Left renal cortex interstitium (tissue), 4 donors: ENCODE measurements at places on chromosomes 5 and 9. TPM values are rescaled to one million over a fixed set of nuclear protein-coding genes. Genes with fewer than 3 reads are reported as not detected.

DNA sequence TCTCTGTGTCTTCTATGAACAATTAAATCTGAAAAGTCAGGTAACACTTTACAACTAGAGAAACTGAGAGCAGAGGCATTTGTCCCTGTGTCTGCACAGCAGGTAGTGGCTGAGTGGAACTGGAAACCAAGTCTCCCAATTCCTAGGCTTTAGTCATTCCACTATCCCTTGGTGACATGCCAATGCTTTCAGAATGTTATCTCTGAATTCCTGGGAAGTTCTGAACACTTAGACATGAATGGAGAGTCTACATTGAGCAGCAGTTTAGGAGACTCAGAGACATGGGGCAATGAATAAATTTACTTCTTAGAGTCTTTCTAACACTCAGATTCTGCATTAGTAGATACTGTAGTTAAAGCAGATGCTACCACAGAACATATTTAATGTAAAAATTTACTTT is 94.8 kb upstream of the APC start:
- no peak for DNase-seq

Gene CDKN2B
- polyA plus RNA-seq = 0.54 TPM

DNA sequence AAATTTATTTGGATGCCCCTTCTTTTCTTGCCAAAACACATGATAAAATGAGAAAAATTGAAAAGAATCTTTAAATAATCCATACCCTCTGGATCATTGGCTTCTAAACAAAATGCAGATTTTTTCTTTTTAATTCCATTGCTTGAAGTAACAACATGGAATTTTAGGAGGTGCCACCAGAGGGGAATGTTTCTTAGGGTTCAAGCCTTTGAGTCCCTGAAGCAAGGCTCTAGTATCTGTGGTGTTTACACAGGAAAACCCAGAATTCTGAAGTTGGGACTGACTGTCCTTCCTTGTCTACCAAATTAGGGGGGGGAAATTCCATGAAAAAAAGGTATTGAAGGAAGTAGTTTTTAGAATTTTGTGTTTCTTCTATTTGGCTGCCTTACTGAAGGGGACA is 69.4 kb downstream of the LMNB1 start:
- no peak for DNase-seq

DNA sequence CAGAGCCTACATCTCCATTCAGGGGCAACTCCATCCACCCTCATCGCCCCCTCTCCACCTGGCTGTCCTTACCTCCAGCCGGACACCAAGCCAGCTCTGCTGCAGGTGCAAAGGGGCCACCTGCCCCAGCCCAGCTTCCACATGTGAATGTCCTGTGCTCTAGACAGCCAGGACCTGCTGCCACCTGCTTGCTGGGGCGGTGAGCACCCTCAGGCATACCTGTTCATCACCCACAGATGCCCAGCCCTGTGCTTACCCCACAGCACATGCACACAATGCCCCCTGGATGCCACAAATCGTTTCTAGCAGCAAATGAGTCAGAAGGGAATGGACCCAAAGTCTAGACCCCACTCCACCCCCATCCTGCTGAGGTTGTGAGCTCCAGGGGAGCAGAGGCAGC is 13.3 kb upstream of the NKD2 start:
- no peak for DNase-seq

GRCh38 chr5:156715287-156715686 is 134.8 kb upstream of the PPP1R2B start:
- DNase-seq = no peak

Gene DDX4
- not detected for polyA plus RNA-seq

DNA sequence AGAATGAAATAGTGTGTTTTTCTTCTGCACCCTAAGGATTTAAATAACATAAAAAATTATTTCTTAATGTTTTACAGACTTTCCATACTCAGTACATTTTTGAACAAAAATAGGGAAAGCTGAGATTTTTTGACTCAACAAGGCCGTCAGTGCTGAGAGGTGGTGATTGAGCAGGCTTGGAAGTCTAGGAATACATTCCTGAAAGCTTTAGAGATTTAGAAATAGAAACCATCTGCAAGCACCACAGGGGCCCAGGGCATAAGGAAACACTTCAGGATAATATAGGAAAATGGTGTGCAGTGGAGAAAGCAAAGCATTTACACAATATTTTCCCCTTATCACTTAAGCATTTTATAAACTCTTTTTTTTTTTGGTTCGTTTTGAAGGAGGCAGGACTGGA is 5.2 kb downstream of the BASP1 start:
- DNase-seq = no peak

Gene UBE2QL1
- 0.82 TPM for polyA plus RNA-seq

Gene HAPLN1
- 3.9 TPM for polyA plus RNA-seq

DNA sequence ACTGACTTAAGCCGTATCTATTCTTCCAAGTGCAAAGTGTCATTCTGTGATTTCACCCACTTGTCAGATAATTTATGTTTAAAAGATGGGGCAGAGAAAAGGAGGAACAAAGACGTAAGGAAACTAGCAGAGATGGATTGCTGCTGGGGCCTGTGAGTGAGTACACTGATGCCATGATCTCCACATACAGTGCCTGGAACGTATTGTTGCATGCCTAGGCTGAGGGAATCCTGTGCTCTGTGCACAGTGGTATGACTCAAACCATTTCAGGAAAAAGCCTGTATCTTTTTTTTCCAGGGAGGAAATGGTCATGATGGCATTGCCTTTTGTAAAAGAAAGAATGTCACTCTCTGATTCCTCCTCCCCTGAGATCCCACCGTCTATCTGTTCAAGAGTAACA is 359.5 kb upstream of the ADAMTS16 start:
- DNase-seq = no peak

DNA sequence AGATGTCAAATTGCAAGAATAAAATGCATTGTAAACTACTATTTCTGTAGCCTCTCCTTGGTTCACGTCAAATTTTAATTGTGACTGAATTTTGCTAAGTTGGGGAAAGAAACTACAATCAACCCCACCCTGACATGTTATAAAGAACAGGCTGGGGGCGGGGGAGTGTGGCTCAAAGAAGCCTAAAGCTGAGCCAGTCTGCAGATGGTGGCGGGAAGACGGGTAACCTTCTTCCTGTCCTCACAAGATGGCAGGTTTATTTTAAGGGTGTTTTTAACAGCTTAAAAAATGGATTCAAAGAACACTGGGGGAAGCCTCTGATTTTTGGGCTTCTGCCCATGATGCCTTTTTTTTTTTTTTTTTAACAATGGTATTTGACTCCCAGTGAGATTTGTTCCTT is 68.5 kb upstream of the MELK start:
- no peak for DNase-seq

DNA sequence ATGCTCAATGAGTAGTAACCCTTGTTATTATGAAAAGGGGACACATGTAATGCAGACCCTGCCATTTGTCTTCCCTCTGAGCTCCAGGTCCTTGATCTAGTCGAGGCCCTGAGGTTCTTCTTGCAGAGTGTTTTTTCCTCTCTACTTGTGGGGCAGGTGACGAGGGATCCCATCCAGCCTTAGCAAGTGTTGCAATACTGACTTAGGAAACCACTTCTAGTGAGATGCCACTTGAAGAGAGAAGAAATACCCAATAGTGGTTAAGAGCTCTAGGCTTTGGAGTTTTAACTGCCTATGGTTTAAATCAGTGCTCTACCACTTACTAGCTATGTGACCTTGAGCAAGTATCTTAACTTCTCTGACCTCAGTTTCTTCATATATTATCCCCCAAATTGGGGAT is 10.2 kb downstream of the PPARGC1B start:
- no peak for DNase-seq

- DNase-seq = no peak
Observed at GRCh38 chr9:93974151-93974550, 19.0 kb upstream of the BARX1 start.

DNA sequence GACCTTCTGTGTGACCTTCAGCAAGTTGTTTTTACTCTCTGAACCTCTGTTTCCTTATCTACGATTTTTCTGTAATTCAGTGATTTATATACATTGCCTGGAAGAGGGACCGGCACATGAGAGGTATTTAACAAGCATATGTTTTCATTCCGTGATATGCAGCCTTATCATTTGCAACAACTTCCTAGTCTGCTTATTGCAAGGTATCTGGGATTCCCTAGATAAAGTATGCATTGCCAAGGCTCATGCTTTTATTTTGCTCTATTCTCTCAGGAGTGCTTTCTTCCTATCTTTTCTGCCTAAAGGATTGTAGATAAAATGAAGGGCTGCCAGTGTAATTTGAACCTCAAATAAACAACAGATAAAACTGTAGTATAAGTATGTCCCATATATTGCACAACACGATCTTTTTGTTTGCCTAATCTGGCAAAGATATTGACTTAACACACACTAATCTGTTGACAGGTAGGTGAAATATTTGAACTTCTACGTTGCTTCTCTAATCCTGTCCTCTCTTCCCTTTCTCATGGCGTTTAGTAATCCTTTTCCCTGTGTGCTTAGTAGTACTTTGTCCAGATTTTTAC is 377.2 kb upstream of the TNC start:
- DNase-seq = no peak

Gene TCF7
- polyA plus RNA-seq = 13.0 TPM

Gene WNT8A
- 0.32 TPM for polyA plus RNA-seq

Gene RGS7BP
- 7.3 TPM for polyA plus RNA-seq

DNA sequence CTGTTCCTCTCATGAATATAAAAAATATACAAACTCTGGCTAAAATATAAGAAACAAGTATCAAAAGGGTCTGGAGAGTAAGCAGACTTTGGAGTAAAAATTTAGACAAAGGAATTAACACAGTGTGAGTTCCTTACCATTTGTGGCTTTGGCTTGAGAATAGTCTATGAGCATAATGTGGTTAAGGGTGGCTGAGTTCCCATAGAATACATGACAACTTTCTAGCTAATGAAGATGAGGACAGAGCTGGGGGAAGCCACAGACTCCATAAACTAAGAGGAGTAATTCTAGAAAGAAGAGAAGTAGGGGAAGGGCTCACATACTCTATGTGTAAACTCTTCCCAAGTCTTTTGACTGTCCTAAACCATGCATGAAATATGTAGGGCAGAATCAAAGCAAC is 79.4 kb downstream of the CAAP1 start:
- DNase-seq = no peak

- no peak for DNase-seq
Observed at GRCh38 chr5:78221964-78222451, 72.5 kb downstream of the AP3B1 start.

DNA sequence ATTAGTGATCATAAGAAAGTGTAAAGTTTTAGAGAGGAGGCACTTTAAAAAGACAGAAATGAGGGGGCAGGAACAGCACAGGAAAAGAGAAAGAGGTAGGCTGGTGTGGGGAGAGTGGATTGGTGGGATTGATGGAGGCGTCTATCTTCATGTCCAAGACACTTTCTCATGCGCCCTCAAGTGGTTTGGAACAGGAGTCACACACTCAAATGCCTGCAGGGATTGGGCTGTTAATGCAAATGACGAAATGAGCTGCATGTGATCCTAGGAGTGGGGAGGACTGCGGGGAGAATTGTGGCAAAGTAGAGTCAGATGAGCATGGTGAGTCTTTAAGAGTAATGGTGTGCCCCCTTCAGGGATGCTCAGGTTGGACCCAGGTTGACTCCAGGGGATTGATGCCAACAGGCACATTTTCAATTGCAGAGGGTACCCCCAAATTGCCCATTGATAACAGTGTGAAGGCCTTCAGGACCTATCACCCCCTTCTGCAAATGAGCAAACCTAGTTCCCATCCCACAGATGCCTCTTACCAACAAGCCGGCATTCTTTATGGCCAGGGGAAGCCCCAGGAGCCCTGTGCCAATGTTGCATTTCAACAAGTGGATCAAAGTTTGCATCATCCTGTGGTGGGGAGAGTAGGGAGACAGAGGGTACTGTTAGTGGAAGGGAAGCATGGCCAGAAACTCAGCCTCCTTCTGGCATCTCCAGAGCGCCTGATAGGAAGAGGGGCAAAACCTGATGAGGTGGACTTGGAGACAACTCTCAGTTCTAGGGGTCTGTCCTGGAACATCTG is 5.3 kb downstream of the SLC36A3 start:
- no peak for DNase-seq

Gene ACER2
- polyA plus RNA-seq = 6.9 TPM

DNA sequence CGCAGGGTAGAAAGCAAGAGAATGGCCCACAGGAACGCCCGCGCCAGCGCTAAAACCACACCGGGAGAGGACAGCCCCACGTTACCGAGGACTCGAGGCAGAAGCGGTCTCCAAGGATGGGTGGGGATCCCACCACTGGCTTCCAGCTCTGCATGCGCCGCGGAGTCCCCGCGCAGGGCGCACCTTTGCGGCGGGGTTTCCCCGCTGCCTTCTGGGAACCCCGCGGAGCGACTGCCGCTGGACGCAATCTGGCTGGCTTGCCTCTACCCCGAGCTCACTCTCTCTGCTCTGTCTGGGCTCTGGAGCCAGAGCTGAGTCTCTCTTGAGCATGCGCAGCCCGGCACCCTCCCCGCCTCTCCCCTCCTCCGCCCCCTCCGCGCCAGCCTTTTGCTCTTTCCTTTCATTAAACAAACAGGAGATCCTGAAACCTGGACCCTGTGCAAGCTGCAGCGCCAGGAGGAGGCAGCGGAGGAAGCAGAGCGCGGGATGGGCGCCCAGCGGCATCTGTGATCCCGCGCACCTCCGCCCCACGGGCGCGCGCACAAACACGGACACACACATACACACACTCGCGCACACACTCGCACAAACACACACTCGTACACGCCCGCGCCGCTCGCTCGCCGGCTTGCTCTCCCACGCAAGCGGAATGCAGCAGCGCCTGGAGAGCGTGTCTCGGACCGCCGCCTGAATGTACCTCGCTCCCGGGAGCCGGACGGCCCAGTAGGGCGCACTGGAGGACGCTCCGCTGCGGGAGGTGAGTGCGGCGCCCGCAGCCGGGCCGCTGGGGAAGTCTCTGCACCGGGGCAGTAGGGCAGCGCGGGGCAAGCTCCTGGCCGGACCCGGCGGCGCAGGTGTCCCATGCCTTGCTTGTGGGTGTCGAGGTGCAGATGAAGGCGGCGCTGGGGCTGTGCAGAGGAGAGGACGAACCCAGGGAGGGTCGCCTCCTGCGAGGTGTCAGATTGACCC is at the start of gene PLPPR1:
Gene PLPPR1, plus strand, starts transcription at position 382 of the 969 bp plus-strand sequence.
- peak; percentile 45 for DNase-seq

- no peak for DNase-seq
Observed at GRCh38 chr5:50663636-50664035, 2.8 kb upstream of the PARP8 start.
